Ecto neural progenitor cell (in vitro differentiated cells): ENCODE measurements at places on chromosomes 5 and 9.

DNA sequence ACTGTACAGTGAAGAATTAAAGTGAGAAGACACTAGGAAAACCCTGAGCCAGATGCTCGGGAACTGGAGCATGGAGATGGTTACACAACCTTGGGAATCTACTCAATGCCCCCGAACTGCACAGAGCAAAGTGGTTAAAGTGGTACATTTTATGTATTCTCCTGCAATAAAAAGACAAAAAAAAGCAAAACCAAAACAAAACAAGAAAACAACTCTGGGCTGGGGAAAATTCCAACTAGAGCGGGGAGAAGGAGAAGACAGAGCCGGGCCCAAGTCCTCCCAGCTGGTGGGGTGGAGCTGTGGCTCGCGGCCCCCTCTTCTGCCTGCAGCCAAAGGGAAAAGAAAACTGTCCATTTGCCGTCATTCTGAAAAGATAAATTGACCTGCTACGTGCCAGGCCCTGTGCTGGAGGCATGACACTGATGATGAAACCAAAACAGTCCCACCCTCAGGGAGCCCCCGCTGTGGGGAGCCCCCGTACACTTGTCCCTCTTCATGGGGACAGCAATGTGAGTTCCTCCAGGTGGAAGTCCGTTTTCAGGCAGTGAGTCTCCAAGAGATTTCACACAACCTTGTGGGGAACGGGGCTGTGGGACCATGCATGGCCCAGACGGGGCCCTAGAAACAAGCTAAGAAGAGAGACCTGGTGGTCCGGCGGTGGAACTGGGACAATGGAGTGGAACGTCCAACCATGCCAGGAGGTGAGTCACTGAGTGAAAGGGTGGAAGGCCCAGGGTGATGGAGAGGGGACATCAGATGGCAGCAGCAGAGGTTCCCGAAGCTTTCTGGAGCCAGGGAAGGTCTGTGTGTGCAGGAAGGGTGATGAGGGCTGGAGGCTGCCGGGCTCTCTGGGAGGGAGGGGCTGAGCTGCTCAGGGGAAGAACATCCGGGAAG is 114.8 kb upstream of the COL5A1 start:
- DNase-seq = peak; percentile 32

DNA sequence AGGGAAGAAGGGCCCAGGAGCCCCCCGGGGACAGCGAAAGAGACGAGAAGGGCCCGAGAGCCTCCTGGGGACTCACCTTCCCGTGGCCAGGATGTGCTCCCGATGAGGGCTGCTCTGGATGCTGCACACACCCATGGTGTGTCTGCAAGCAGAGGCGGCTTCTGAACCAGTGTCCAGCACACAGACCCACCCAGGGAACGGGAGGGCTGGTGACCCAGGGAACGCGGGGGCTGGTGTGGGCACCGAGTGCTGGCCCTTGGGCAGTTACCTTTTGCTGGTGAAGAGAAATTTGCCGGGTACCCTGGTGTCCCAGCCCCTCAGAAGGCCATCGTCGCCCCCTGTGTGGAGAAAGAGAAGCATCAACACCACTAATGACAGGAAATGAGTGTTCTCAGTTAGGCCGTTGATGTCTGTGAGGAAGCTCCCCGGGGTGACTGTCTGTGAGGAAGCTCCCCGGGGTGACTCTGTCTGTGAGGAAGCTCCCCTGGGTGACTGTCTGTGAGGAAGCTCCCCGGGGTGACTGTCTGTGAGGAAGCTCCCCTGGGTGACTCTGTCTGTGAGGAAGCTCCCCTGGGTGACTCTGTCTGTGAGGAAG is 13.2 kb downstream of the MRPL41 start:
- DNase-seq = no peak

DNA sequence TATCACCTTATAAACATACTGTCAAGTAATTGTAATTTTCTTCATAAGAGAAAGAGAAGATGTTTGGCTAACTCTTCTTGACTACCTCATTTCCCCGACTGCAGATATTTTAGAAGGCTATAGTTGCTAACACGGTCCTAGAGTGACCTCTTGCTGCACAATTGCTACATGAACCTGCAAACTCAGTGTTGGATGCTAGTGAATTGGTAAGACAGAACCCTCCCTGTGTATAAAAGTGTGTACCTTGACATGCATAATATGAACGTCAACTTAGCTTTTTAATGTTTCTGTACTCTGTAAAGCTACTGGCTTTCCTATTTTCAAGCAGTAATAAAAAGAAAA is 46.7 kb upstream of the CER1 start:
- no peak for DNase-seq

DNA sequence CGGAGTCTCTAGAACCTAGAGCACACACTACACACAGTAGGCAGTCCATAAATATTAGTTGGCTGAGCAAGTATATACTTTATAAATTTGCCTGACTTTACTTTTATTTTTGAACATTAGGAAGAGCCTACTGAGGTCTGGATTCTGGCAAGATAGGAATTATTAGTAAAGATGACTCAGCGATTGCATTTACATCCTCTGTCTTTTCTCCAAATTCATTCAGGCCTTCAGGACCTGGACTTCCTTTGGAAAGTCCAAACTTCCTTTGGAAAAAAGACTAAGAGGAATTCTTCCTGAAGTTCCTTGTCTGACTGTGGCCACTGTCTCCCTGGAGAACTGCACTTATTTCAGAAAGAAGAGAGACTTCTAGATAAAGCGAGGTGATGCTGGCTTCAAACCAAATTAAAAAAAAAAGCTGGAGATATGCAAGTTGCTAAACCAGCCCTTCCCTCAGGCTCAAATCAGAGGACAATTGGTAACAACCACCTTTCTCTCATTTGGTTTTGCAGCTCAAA is 251.3 kb downstream of the GAS1 start:
- no peak for DNase-seq

DNA sequence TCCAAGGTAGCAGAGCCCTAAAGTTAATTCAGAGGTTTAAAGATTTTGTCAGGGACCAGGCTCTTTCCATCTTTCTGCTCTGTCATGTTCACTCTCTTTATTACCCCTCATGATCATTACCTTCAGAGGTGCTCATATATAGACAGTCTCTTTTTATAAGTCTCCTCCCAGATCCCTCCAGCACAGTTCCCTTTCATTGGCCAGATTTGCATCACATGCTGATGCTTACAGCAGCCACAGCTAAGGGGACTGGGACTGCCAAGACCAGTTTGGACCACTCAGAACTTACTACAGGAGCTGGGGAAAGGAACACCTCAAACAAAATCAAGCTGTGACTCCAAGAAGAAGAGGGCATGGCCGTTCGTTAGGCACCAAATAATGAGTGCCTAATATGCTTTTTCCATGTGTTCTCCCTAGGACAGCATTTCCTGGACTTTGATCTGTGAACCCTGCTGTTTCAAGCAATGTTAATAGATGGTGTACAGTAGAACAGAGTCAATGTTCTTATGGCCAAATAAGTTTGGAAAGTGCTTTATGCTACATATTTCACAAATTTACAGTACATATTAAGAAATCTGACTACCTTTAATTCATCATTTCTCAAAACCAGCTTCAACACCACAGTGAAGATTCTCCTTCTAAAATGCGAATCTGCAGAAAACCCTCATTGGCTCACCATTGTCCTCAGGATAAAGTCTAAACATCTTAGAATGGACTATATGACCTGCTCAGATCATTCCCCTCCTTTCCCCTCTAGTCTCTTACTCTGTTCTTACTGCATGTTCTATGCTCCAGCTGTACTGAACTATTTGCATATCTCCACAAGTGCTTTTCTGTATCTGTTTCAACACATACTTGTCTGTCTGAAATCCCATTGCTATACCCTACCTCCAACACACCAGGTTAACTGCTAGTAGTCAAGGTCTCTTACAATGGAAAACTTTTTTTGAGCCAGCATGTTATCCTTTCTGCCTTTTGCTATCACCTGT is 3.4 kb downstream of the C5orf58 start:
- DNase-seq = no peak

DNA sequence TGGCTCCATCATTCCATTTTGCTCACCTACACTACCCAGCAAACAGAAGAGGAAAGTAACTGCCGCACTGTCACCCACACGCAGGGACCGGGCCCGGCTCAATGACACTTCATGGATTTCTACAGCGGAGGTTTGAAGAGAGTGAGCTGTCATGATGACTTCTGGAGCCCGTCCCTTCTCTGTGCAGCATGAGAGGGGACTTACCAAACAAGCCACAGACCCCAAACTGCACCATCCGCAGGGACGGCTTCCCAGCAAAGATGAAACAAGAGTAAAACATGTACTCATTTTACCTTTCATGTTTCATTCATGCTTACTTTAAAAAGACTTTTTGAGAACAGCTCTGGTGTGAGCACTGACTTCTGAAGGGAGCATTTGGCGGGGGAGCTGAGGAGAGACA is 99.5 kb downstream of the TLE1 start:
- DNase-seq = no peak

DNA sequence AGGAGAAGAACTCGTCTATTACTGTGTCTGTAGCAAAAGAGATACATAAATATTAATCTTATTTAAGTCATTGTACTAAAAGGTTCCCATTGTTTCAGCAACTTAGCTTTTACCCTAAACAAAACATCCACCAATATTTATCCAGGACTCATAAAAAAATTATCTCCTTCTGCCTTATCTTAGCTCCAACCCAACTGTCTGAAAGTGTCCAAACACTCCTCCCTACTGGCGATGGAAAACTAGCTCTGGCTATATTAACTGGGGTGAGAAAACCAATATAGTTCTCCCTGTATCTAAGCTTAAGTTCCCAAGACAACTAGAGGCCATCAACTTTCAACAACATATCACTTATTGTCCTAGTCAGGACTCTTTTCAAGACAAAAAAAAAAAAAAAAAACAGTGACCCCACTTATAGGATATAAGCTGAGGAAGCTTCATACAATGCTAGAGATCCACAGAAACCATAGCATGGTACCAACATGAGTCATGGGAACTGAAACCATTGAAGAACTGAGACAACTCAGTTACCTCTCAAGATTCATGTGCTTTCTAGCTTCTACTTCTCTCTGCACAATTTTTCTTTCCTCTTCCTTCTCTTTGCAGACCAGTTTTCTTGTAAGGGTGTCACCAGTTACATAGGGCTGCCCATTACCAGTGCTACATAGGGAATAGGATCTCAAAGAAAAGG is 150.7 kb upstream of the RASA1 start:
- DNase-seq = no peak

GRCh38 chr9:82895822-82896110 is 167.2 kb downstream of the RASEF start:
- DNase-seq = no peak

DNA sequence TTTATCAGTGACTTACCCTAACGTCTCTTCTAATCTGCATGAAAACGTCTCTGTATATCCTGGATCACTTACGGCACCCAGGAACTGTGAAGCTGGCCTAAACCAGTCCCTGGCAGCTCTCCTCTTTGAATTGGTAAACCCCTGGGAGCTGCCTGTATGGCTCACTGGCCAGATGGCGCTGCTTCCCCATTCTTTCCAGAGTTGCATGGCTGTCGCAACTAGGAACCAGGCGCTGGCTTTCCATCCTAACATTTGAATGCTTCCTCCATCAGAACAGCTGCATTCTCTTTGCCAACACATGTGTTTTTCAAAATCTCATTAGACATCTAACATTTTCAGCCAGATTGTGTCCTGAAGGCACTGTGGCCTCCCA is 8.0 kb upstream of the PCA3 start:
- peak; percentile 62 for DNase-seq

DNA sequence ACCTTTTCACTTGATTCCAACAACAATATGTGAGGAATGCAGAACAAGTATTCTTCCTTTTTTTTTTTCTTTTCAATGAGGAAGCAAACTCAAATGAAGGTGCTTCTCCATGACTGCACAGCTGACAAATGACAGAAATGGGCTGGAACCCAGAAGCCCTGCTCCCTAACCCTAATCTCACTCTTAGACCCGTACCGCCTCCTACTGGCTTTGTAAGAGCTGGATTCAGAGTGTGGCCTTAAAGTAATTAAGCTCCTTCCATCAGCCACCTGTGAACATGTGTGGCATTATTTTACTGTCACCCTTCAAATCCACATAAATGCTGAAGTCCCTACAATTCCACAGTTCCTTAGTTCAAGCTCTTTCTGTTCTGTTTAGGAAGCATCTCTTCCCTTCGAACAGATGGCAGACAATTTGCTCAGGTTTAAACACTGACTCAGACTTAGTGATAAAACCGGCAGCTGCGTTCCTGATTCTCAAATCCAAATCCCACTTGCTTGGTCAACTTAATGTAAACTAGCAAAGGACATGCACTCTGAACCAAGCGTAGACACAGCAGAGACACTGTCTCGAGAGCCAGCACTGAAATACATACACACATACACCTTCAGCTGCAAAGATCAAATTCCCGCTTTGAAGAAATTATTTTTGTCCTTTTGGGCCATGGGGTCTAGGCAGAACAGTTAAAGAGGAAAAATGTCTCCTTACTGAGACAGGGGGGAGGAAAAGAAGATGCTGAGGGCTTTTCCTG is 316.7 kb upstream of the TLE4 start:
- no peak for DNase-seq

GRCh38 chr9:136081826-136082495 is 13.1 kb downstream of the NACC2 start:
- DNase-seq = no peak

- peak; percentile 32 for DNase-seq
Measured at GRCh38 chr9:91814753-91815152, 135.3 kb downstream of the ROR2 start.

GRCh38 chr9:88922091-88922490 is 69.2 kb upstream of the S1PR3 start:
- DNase-seq = no peak

DNA sequence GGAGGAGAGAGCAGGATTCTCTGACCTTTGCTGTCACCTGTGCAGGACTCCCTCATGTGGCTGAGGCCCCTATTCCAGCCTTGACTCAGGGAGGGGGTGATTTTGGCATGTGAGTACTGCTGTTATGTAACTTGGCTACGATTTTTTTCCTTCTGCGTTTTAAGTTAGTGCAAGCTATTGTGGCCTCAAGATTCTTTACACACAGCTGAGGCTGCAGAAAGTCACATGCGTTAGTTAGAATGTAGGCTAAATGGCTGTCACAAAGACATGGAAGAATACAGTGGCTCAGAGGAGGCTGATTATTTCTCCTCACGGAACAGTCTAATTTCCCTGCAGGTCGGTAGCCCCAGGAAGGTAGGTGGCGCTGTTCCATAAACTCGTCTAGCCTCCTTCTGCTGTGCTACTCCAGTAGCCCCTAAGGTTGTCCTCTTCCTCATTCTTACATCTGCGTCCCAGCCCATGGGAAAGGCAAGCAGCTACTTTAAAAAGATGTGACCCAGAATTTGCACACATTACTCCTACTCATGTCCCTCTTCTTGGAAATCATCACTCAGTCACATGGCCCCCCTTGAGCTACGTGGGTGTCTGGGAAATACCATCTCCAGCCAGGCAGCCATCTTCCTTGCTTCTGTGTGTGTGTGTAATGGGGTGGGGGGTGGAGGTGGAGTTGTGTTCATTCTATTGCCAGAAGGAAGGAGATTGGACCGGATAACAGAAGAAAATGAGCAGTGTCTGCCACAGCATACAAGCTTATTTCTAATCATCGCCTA is 486.6 kb downstream of the CCDC171 start:
- no peak for DNase-seq
